ENCODE measurements at places on chromosomes 3 and 15. TPM values are rescaled to one million over a fixed set of nuclear protein-coding genes. Genes with fewer than 3 reads are reported as not detected.

GRCh38 chr3:11612515-11613188, 31.1 kb downstream of the VGLL4 start:
- no peak for DNase-seq
- no peaks in the 10 kb centered on the region for H3K27me3 ChIP-seq
- H3K4me1 ChIP-seq: no peaks in the 10 kb centered on the region
- no peaks in the 10 kb centered on the region for H3K36me3 ChIP-seq
- no peak overlapping the region for H3K27ac ChIP-seq
- no peak overlapping the region for H3K4me3 ChIP-seq

DNA sequence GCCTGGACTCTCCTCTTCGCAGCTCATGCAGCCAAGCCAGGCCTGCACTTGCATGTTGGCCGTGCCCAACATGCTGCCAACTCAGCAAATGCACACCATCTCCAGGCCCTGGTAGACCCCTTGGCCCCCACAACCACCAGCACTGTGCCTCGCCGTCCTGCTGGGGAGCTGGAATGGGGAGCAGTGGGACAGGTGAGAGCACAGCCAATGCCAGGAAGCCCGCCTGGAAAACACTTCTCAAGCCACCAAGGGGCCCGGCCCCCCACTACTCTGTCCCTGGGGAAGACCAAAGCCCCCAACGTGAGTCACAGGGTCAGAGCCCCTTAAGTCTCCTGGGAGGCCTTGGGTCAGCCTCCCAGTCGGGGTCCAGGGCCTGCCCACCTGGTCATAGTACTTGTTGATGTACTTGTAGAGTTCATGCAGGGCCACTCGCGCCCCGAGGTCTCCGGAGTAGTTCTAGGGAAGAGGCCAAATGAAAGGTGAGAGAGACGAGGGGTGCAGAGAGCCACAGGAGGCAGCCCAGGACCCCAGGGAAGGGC, 24.5 kb downstream of the PLXNB1 start:
- no peaks in the 10 kb centered on the region for H3K36me3 ChIP-seq
- no peak overlapping the region for H3K27ac ChIP-seq
- DNase-seq: no peak

DNA sequence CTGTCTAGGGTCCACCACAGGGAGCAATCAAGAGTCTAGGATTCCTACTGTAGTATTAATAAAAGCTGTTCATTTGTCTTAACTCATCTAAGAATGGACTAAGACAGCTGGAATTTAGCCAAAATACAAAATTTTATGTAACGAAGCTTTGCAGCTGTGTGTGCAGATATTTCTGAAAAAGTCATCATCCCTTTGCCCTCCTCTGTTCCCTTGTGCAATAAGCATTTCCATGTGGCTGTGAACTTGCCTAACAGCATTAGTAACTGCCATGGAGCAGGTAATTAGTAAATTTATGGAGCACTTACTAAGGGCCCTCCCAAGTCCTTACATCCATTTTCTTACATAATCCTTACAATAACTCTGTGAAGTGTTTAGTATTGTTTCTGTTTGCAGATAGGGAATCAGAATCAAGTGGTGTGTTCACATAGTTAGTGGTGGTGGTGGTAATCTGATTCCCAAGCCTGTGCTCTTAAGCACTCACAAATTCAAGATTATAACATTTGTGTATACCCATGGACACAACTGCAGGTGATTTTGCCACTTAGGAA, 114.5 kb downstream of the RARB start:
- no peak overlapping the region for H3K4me3 ChIP-seq
- H3K4me1 ChIP-seq: no peaks in the 10 kb centered on the region
- no peaks in the 10 kb centered on the region for H3K27me3 ChIP-seq
- H3K27ac ChIP-seq: no peak overlapping the region
- no peak for DNase-seq

The CALML4 gene
- 0.79 TPM for polyA plus RNA-seq

The CLDN16 gene
- polyA plus RNA-seq: not detected

The SERINC4 gene
- polyA plus RNA-seq: 3.4 TPM

DNA sequence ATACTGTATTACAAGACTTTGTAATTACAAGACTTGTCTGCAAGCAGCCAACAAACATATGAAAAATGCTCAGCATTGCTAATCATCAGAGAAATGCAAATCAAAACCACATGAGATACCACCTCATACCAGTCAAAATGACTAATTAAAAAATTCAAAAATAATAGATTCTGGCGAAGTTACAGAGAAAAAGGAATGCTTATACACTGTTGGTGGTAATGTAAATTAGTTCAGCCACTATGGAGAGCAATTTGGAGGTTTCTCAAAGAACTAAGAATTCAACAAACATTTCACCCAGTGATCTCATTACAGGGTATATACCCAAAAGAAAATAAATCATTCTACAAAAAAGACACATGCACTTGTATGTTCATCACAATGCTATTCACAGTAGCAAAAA, 617.5 kb upstream of the CCDC54 start:
- H3K27ac ChIP-seq: no peak overlapping the region
- no peaks in the 10 kb centered on the region for H3K36me3 ChIP-seq
- H3K4me1 ChIP-seq: no peaks in the 10 kb centered on the region

DNA sequence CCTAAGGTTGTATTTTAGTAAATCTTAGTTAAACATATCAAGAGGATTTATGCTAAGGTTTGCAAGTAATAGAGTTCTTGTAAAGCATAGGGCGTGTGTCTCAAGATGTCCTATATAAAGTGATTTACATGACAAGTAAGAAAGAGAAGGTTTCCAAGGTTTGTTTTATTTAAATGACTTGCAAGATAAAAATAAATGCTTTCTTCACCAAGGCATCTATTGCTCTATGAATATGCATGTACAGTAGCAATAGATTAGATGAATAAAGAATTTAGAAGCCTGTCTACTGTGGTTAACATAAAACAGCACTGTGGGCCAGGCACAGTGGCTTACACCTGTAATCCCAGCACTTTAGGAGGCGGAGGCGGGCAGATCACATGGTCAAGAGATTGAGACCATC, 466.4 kb upstream of the IL12A start:
- H3K27ac ChIP-seq: no peak overlapping the region
- no peaks in the 10 kb centered on the region for H3K36me3 ChIP-seq
- H3K4me1 ChIP-seq: no peaks in the 10 kb centered on the region
- no peak for DNase-seq
- H3K4me3 ChIP-seq: no peak overlapping the region

DNA sequence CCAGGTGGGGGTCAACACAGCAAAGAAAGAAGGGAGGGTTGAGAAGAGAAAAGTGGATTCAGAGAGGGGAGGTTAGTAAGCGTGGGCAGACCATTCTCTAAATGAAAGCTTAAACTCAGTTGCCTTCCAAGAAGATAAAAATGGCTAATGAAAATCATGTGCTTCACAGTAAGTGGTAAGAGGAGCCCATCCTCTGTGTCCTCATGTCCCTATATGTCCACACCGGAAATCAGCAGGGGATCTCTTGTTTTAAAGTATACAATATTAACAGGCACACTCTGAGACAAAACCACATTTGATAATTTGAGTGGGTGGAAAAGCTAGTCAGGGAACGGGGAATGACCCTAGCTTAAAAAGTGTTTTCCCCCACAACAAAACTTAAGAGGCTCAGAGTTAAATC, 4.4 kb upstream of the FOXP1 start:
- H3K4me3 ChIP-seq: no peak overlapping the region
- peaks cover 21% of the 10 kb centered on the region for H3K4me1 ChIP-seq
- H3K27ac ChIP-seq: no peak overlapping the region
- no peaks in the 10 kb centered on the region for H3K27me3 ChIP-seq
- no peaks in the 10 kb centered on the region for H3K36me3 ChIP-seq
